ENCODE measurements at places on chromosomes 5 and 9.

GRCh38 chr5:138753794-138754698 lies 821 bp downstream of the CTNNA1 start:
- peak; percentile 59 for DNase-seq

DNA sequence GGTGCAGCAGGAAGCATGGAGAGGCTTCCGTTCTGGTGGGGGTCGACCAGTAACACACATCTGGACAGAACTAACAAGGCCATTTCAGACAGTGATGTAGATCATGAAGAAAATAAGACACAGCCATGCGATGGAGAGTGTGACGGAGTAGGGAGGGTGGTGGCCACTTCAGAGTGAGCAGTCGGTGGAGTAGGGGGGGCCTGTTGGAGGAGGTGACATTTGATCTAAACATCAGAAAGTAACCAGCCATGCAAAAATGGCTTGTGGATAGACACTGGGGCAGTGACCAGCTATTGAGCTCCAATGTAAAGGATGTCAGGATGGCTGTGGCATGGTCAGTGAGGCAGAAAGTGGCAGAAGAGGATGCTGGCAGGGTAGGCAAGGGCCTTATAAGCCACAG lies 65.9 kb downstream of the PPARGC1B start:
- DNase-seq, result no peak

DNA sequence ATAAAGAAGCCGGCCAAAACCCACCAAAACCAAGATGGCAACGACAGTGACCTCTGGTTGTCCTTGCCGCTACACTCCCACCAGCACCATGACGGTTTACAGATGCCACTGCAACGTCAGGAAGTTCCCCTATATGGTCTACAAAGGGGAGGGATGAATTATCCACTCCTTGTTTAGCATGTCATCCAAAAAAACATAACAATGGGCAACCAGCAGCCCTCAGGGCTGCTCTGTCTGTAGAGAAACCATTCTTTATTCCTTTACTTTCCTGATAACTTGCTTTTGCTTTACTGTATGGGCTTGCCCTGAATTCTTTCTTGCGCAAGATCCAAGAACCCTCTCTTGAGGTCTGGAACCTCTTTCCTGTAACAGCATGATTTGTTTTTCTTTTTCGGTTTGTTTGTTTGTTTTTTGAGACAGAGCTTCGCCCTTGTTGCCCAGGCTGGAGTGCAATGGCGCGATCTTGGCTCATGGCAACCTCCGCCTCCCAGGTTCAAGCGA lies 2.0 kb upstream of the UAP1L1 start:
- no peak for DNase-seq

- peak; percentile 92 for DNase-seq
Measured at GRCh38 chr5:157912621-157913325, 53.8 kb upstream of the CLINT1 start.

- no peak for DNase-seq
Measured at GRCh38 chr5:140355546-140355945, 4.4 kb upstream of the SLC4A9 start.

- no peak for DNase-seq
Measured at GRCh38 chr9:86337469-86338108, 16.6 kb downstream of the TUT7 start.

GRCh38 chr9:5798581-5798980 lies 34.3 kb downstream of the ERMP1 start:
- no peak for DNase-seq

DNA sequence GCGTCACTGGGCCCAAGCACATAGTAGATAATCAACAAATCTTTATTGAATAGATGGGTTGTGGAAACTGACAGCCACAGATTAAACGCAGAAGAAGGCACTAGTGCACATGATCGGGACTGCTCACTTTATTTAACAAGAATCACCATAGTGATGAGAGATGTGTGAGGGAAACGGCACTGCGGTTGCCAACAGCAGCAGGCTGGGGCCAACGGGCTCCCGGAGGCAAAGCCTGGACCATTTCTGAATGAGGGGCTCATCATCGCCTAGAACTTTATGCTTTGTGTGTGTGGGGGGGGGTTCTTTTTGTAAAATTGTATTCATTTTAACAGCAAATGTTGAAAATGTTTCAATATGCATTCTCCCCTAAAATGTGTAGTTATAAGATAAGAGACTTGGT lies 61.9 kb upstream of the RUFY1 start:
- DNase-seq, result no peak

GRCh38 chr5:2031581-2031980 lies 148.9 kb upstream of the IRX4 start:
- no peak for DNase-seq

DNA sequence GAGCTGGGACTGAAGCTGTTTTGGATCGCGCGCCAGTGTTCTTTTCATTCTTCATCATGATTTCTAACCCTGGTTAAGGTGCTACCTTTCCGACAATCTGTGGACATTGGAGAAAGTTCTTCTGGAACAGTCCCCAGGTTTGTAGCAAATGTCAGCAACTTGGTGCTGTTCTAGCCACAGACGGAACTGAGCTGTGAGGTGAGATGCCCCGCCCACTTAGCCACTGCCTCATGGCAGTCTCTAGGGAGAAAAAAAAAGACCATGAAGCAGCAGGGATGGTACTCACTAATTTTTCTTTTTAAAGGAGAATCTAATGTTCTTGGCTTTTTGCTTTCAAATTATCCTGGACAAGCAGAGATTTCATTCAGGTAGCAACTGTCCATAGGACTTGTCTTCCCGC lies 72.1 kb upstream of the STK32A start:
- no peak for DNase-seq

GRCh38 chr5:129400395-129400983 lies 59.6 kb upstream of the ADAMTS19 start:
- no peak for DNase-seq

DNA sequence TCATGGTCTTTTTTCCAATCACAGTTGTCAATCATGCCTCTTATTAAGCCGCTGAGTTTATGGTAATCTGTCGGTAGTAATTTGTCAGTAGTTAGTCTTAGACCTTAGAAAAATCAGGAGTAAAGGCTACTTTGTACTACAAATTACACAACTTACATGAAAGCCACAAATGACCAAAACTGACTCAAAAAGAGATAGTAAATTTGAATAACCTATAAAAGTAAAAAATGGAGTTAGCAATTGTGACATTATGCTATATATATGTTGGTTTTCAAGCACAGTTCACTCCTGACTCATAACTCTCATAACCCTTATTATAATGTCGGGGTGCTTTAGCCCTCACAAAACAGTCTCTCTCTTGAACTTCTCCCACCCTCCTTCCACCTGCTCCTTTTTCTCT lies 251.8 kb downstream of the ROR2 start:
- DNase-seq, result no peak

DNA sequence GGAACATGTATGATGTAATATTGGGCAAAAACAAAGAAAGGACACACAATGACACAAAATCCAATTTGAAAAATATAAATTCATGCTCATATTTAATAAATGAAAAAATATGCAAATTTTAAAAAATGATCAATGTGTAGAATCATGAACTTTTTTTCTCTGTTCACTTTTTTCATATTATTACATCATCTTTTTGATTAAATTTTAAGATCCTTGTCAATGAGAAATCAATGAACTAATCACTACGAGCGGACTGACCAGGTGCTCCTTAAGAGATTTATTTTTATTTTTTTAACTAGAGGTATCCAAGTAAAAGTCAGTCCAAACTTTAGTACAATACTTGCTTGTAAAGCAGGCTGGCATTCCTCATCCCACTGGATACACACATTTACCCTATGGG lies 174.1 kb downstream of the CDK5RAP2 start:
- no peak for DNase-seq

DNA sequence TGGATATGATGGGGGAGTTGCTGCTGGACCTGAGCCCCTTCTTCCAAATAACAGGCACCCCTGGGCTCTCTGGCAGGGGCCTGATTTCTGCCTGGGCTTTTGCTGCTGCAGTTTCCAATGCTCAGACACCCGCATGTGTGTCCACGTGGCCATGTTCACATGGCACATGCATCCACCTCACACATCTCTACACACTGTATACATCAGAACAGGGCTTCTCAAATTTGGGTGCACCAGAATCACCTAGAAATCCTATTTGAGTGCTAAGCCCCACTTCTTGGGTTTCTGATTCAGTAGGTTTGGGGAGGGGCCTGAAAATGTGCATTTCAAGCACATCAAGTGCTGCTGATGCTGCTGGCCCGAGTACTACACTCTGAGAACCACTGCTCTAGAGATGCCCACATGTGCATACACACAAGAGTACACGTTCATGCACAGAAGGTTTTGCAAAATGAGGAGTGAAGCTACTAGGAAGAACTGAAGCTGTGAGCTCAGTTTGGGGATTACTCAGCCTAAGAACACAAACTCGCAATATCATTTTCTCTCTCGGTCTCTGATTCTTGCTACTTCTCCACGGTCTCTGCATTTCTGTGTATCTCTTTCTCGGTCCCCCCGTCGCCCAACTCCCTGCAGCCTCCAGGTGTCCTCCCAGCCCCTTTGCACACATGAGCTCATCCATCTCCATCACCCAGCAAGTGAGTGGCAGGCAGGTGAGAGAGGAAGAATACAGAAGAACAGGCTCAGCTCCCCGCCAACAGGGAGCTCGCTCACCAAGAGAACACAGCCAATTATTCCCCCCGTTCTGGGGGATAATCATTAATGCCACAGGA lies 97.0 kb downstream of the PCDH1 start:
- no peak for DNase-seq

Measured in NCI-H2081 (cell line).